MV-4-11 (cell line): ENCODE measurements at places on chromosomes 7 and 10.

DNA sequence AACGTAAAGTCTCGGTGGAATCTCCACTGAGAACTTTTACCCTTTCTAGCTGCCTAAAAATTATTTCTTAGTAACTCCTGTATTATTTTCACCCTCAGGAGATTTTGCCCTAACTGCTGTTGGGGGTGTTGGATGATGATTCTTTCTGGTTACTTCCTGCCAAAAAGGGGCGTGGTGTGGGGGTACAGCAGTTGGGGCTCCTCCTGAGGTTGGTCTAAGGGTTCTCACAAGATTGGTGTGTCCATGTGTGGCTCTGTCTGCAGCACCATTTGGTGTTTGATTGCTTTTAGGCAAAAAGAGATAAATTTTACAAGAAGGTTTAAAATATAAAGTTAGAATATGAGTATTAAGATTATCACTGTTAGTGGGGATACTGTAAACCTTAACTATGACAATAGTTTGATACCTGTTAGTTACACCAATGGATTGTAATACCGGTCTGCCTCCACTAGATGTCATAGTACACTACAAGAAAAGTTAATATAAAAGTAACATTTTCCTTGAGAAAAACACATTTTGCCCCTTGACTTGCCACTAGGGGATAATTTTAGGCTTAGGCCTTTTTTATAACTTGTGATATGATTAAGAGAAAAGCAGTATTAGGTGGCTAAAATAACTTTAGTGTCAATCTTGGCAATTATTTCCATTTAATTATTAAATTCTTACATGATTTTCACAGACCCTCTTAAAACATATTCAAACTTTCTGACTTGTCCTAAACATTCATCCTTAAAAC, 928.7 kb downstream of the IPMK start:
- peak; percentile 45 for DNase-seq

- DNase-seq = no peak
Measured at GRCh38 chr10:119031496-119032059, 2.1 kb downstream of the NANOS1 start.

DNA sequence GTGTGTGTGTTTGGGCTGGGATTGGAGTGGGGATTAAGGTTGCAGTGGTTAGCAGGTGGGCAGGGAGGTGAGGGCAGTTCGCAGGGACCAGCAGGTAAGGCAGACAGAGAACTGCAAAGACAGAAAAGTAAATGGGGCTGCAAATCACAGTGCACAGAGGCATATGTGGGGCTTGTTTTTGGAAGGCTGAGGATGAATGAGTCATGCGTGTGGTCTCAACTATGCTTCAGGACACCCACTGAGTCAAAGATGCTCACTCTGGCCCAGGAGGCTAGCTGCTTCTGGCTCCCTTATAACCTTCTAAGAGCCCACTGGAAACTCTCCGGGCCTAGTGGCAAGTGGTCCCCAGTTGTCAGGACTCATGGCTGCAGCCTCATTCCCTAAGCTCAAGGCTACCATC, 118.2 kb downstream of the ZNF248 start:
- no peak for DNase-seq

GRCh38 chr7:130913639-130914553, 179.9 kb upstream of the KLF14 start:
- DNase-seq = no peak

DNA sequence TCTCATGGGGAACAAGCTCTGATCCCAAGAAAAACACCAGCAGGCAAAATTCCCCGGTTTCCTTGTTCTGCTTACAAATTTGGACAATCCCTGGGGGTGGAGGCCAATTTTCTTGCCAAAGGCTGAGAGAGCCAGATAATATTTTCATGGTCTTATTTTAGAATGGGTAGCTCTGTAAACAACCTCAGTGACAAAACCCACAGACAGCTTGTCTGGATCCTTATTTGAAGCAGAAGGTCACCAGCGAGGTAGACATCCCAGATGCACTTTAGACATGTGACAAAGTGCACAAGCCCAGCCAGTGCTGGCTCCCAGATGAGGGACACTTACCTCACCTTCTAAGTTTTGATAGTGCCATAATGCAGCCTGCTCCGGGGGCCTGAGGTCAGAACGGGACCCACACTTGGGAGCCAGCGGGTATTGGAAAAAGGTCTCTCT, 102.6 kb upstream of the DDC start:
- DNase-seq = no peak

DNA sequence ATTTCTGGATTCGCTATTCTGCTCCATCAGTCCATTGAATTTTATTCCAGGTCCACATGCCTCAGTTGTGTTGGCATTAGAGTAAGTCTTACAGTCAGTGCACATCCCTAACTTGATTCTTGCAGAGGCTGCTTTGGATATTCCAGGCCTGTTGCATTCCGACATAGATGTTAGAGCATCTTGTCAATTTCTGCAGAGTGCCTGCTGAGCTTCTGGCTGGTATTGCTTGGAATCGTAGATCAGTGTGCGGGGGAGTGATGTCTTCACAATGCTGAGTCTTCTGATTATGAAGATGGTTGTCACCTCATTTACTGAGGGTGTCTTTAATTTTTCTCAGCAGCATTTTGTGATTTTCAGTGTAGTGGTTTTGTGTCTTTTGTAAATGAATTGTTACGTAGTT, 45.2 kb downstream of the INPP5A start:
- DNase-seq = no peak

DNA sequence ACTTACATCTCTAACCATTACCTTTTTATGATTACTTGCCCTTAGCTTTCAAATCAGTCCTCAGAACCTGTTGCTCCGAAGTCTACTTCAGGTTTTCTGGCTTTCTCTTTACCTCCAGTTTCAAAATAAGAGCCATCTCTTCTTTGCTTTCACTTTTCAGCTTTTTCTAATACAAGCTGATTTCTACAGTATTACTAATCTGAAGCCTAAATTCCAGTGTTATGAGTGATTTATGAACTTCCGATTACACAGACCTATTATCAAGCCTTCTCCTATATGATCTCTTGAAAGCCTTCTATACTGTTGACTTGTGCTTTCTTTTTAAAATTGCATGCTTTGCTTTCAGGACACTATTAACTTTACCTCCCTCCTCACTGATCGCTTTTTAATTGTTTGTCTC, 1307.8 kb upstream of the CELF2 start:
- no peak for DNase-seq

- no peak for DNase-seq
Measured at GRCh38 chr7:96188591-96188991, 133.3 kb downstream of the SLC25A13 start.

DNA sequence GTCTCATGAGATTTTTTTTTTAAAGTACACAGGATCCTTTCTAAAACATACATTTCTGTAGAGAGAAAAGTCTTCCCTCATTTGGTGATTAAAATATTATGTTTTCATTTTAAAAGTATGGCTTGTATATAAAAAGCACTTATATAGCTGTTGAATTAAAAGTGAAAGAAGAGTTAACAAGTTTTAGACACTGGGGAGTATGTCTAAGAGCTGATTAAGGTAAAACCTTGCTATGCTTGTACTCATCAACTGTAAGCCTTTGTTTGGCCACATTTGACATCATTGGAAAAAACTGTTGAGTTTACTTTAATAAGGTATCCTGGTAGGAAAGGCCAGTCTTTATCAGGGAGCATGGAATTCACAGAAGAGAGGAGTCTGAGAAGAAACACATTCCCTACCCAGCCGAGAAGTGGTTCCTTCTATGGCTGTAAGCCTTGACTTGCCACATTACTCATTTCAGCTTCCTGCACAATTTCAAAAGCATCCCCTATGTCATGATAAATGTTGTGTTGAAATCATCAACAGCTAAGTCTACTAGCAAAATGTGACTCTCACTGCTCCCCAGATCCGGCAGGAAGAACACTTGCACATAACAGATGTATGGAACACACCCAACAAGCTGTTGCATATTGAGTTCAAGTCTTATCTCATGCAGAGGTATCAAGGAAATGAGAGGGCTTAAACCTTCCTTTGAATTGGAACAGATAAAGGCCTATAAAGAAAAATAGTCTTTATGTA, 171.8 kb upstream of the CDK1 start:
- peak; percentile 46 for DNase-seq

- DNase-seq = no peak
Measured at GRCh38 chr10:101038484-101038883, 7.5 kb downstream of the SFXN3 start.

- peak; percentile 59 for DNase-seq
Measured at GRCh38 chr10:22693371-22693784, 21.0 kb downstream of the PIP4K2A start.

GRCh38 chr7:22481726-22482125, 18.3 kb downstream of the STEAP1B start:
- peak; percentile 79 for DNase-seq

- peak; percentile 65 for DNase-seq
Measured at GRCh38 chr7:101386558-101387231, 24.0 kb downstream of the COL26A1 start.
